ENCODE measurements at places on chromosomes 6 and 20.

GRCh38 chr6:121008553-121008952, 325.7 kb downstream of the TBC1D32 start:
- no peak for DNase-seq

GRCh38 chr6:44261581-44261980, 3.8 kb downstream of the NFKBIE start:
- no peak for DNase-seq

GRCh38 chr20:42581311-42581710, 608.4 kb downstream of the PTPRT start:
- DNase-seq, result no peak

DNA sequence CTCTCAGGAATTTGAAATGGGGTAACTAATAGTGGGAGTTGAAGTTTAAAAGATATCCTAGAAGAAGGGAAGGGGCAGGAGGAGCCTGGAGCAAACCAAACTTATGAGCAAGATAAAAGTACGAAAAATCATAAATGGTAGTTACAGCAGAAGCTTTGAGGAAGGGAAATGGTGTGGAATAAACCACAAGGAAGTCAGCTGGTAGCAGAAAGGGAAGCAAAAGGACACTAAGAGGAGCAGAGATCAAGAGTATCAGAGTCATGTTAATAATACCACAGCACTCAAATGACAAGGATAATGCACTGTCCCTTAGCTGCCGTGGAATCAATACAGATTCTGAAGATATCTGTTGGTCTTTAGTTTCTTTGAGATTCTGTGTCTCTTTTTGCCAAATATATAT, 44.9 kb upstream of the CCDC28A start:
- DNase-seq, result no peak

Data from NCI-H2171 treated with DMSO at 0.1 percent for 48 hours (cell line).